GM12891 (cell line): ENCODE measurements at places on chromosomes 4 and X.
A peak's percentile ranks its signal among the peaks of the same experiment; 100 is the strongest.

DNA sequence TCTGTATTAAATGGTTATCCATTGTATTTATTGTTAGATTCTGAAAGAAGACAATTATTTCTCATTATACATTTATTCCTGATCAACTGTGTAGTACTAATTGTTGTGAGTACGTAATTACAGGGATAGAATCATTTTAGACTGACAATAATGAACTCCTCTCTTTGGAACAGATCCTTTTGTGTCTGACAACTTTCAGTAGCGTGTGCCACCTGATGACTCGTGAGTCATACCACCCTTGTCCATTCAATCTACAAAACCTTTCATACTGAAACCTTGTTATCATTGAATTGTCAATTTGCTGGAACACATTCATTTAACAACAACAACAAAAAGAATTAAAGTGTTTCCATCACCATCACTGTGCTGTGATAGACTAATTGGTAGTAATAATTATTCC, 602.7 kb upstream of the PCDH7 start:
- no peak for DNase-seq

DNA sequence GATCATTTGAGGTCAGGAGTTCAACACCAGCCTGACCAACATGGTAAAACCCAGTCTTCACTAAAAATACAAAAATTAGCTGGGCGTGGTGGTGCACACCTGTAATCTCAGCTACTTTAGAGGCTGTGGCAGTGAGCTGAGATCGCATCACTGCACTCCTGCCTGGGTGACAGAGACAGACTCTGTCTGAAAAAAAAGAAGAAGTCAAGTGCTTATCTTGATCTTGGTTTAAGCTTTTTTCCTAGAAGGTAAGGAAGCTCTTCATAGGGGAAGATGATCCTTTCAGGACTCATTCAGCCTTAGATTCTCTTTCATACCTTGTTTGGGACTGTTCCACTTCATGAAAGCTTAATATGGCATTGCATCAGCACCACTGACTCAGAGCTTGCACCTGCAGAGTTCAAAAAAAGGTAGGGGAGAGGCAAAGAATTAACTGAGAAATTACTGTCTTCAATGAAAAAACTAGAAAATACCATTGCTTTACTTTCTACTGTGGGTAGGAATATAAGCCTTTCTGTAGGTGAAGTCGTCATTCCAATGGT, 70.8 kb upstream of the EPGN start:
- DNase-seq = no peak

DNA sequence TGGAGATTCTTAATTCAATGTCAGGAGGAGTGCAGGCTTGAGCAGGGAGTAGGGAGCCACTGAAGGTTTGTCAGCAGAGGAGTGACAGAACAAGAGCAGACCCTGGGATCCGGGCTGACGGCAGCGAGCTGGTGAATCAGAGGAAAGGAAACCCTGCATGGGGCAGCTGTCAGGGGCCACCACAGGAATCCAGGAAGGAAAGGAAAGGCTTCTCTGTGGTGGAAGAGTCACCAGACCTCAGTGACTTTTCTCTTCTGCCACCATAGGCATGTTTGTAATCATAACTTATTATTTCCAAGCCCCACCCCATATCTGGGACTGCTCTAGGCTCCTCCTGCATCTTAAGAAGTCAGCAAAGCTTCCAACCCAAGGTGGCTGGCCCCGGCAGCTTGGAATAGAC, 150.9 kb downstream of the BCOR start:
- DNase-seq = no peak

- no peak for DNase-seq
Measured at GRCh38 chrX:24153796-24154189, 4.3 kb downstream of the ZFX start.

DNA sequence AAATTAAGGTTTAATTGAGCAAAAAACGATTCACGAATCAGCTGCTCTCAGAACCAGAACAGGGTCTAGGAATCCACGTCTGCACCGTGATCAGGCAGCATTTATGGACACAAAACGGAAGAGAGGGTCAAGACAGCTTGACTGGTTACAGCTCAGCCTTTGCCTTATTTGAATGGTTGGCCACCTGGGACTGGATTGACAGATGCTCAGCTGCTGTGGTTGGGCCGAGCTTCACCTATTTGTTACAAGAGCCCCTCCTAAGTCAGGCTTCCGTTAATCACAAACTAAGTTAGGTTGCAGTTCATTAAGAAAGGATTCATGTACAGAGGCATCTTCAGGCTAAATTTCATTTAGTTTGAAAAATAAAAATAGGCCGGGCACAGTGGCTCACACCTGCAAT, 50.6 kb upstream of the MAN2B2 start:
- DNase-seq = no peak

GRCh38 chr4:24063731-24064130, 173.9 kb upstream of the PPARGC1A start:
- no peak for DNase-seq

- no peak for DNase-seq
Measured at GRCh38 chrX:126670258-126670657, 117.6 kb upstream of the DCAF12L1 start.

- no peak for DNase-seq
Measured at GRCh38 chrX:53684415-53685192, 1.9 kb downstream of the HUWE1 start.

- peak; percentile 26 for DNase-seq
Measured at GRCh38 chr4:181569553-181569952, 673.6 kb upstream of the TENM3 start.

DNA sequence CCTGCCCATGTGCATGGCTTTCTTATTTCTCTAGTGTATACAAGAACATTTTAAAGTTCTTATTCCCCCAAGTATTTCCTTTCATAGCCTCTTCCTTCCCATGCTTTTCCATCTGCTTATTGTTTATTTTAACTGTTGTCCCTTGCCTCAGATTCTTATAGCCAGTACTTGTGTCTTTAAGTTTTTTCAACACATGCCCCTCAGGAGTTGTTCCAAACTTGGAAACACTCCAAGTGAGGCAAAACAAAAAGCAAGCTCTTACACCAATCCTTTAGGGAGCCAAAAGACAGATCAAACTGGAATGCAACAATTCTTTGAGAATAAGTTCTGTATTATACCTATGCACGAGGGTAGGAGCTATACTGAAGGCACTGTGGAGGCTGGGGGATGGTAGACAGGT, 222.0 kb upstream of the STK26 start:
- no peak for DNase-seq

- peak; percentile 8 for DNase-seq
Measured at GRCh38 chr4:146132445-146132844, 43.1 kb upstream of the LSM6 start.

- DNase-seq = no peak
Measured at GRCh38 chr4:69126024-69126423, 29.8 kb downstream of the UGT2B7 start.

DNA sequence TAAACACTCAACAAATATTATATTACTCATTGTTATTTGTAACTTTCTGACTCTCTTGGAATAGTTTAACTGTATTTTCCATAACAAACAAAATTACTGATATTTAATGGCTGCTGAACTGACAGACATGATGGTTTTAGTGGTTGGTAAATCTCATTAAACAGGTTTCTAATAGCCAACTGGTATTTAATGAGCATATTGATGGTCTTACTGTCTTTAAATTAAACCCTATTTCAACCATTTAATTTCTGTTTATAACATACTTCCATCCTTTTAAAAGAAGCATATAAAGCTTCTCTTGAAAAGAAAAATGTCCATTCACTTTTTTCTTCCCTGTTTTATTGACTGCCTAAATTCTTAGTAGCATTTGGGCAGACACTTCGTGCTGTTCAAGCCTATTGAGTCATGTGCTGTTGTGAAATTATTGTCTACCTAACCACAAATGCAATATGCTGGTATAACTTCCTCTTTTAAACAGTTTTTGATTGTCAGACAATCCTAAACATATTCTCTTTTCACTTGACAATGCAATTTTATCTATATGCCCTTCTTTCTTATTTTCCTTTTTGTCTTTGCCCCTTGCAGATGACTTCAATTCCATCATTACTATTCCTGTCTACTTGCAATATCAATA, 163.9 kb upstream of the SLC7A11 start:
- no peak for DNase-seq

DNA sequence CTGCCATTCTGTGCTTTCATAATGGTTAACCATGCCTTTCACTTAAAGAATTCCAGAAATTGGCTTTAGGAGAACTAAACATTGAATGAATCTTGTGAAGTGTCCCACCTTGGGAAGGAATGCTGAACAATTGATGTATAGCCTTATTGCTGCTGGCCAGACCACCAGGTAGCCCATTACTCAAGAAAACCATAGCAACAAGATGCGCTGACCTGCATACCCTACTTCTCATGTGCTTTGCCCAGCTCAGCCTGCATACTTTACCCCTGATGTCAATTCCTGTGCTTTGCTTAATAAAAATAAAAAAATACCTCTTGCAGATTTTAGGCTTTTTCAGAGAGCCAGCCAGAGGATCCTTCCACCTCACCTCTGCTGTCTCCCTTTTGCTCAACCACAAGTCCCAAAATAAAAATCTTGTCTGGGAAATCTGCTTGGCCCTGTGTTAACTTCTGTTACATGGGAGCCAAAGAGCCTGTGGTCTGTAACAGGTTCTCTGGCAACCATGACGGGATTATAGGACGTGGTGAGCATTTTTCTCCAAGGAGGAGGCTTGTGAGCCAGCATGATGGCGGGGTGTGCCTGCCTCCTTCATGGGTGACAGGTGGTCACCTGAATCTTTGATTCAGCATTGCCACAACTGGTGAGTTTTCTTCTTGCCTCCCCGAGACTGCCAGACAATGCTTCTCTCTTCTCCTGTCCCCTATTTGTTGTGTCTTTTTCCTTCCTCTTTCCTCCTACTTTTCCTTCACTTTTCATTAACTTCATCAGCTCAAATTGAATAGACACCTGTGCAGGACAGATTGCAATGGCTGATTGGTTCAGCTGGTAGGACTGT, 106.8 kb downstream of the ARSJ start:
- no peak for DNase-seq

GRCh38 chr4:25161593-25161950, 1.3 kb upstream of the SEPSECS start:
- no peak for DNase-seq

DNA sequence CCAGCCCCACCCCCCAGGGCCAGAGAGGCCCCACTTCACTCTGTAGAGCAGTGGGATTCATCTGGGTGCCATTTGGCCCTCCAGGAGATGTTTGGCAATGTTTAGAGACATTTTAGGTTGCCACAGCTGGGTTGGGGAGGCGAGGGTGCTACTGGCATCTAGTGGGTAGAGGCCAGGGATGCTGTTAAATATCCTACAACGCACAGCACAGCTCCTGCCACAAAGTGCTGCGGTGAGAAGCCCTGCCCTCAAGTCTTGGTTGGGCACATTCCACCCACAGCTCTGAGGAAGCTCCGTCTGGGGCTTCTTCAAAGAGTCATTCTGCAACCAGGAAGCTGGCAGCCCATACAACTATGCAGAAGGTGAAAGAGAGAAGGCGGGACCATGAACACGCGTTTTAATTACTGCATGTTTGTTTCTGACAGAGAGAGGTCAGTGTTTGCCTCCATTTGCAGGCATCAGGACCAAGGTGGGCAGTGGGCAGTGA, 48.1 kb upstream of the FAM9C start:
- DNase-seq = no peak

DNA sequence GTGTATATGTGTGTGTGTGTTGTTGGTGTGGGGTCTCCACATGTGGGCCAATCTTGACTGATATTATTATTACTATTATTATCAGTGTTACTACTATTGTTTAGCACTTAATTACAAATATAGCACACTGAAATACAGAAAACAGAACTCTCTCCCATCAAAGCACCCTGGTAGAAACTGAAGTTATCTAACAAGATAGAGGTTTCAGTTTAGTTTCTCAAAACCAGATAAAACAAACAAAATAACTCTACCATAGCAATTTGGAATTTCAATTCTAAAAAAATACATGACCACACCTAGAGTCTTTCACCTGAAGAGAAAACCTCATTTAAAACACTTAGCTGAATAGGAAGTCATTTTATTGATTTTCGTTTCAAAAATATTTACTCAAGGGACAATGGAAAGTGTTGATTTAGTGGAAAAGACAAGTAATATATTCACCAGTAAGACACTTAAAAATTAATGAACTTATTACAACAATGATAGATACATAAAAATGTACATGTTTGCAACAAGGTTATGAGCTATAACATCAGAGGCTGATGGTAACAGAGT, 252.3 kb downstream of the PDHA2 start:
- DNase-seq = no peak
